ENCODE measurements at places on chromosomes 3 and 15.

DNA sequence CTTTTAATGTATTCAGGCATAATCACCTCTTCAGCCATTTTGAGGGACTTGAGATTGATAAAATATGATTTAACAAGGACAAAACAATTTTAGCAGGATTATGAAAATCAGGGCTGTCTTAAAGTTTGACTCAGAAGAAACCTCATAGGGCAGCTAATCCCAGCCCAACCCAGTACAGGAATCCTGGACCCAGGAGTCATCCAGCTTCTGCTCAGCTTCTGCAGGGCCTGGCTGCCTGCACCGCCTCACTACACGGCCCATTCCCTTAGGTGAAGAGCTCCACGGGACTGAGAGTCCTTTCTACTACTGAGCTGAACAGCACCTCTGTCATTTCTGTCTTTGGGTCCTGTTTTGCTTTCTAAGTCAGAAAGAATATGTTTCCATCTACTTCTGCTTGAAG, 37.5 kb downstream of the ARHGAP31 start:
- DNase-seq = no peak

DNA sequence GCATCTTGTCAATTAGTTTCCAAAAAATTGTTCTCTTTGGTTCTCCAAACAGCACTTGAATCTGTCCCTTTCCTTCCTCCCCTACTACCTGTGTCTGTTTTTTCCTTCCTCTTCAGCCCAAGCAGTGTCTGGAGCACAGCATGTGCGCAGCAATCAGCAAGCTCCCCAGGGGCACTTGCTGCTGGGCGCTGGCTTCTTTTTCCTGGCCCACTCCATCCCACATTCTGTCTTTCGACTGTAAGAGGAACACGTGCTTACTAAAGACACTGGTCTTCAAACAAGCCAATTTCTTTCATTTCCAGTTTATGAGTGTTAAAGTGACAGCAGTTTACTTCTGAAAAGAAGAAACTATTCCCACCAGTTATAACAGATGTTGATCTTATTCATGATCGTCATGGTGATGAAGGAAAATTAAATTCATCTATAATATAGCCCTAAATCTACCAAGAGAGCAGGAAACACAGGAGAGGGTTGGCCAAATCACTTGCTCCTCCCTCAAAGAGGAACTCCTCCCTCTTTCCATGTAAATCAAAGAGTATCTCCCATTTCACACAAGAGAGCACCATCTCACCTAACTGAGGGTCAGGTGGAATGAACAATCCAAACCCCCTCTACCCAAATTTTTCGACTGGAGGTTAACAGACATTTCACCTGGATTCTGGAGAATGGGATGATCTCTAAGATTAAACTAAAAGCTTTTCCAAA, 115.4 kb downstream of the IGF2BP2 start:
- no peak for DNase-seq

DNA sequence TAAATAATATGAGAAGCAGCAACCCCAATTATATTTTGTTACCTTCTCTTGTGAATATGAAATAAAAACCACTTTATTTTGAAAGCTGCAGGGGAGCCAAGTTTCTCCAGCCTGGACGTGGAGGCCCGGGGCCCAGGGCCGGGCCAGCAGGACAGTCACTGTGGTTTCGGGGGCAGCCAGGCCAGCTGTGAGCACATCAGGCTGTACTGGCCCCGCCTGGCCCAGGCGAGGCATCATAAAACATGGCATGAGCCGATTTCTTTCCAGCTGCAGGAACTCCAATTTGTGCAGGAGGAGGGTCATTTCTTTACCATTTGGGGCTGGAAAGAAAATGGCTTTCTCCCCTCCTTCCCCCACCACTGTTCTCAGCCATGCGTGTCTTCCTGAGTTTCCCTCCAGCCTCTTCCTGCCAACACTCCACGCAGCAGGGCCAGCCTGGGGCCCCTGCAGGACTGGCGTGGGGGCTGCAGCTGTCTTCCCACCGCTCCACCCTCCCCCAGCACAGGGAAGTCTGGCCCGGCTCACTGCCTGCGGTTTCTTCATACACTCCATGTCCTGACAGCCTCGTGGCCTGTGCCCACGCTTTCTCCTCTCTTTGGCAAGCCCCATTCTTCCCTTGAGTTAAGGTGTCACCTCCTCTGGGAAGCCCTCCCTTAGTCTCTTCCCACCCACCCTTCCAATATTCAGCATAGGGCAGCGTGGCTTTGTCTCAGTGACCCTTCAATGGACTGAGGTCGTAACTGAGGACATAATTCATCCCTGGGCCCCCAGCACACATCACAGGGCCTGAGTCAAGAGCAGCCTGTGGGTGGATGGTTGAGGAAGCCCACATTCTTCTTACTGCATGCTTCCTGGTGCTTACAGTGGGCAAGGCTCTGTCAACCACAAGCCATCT, 135.8 kb downstream of the CHSY1 start:
- DNase-seq = no peak

DNA sequence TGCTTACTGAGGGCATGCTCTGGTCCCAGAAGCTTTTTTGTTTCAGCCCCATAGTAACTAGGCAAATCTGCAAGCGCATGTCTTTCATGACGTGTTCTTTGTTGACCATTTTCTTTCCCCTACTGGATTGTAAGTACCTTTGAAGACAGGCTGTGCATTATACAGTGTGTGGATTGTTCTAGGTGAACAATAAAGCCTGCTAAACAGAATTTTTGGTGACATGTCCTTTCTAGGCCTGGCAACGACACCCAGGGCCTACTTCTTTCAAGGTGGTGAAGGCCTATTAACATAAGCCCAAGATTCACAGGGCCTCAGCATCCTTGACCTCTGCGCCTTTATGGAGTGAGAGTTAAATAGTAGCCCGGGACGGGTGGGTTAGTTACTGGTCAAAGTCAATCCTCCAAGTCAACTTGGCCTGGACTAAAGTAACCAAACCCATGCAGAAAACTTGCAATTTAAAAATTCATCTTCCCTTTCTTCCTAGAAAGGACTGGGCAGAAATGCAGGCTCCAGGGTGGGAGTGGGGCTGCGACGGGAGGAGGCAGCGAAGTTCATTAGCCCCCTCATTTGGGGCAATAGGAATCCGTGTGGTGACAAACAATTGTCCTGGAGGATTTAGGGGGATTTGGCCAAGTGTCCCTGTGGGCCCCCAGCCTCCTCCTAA, 37.6 kb upstream of the TRIM71 start:
- no peak for DNase-seq

- DNase-seq = no peak
These were observed 25.0 kb downstream of the TCAIM start for GRCh38 chr3:44363591-44363990.

DNA sequence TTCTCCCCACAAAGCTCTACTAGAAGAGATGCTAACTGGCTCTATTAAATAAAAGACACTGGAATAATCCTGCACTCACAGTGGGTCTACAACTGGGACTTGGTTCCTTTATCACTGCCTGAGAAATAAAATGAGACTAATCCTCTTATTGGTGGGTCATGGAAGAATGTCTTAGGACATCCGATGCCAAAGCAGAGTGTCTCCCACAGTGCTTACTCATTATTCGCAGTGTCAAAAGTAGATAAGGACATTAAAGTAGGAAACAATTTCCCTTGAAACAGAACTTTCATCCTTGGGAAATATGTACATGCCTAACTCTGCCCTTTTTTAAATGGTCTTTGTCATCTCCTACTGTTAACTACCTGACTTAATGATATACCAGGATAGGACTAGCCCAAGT, 71.5 kb downstream of the GSK3B start:
- DNase-seq = no peak

DNA sequence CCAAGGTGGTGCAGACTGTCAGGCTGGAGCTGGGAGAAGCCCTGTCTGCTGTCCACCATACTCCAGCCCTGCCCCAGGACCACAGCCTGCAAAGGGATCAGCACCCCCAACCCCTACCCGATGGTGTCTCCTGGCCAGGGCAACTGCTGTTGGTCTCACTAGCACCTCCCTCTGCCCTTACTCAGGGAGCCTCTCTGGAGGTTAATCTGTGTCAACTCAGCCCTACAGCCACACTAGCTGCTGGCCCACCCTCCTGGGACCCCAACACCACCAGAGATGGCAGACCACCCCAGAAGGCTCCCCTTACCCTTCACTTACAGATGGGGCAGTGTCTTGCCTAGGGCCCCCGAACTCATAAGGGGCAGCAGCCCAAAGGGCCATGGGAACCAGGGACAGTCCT, 65.2 kb downstream of the TLE3 start:
- no peak for DNase-seq

GRCh38 chr3:22471557-22471956, 720.5 kb upstream of the ZNF385D start:
- DNase-seq = no peak

DNA sequence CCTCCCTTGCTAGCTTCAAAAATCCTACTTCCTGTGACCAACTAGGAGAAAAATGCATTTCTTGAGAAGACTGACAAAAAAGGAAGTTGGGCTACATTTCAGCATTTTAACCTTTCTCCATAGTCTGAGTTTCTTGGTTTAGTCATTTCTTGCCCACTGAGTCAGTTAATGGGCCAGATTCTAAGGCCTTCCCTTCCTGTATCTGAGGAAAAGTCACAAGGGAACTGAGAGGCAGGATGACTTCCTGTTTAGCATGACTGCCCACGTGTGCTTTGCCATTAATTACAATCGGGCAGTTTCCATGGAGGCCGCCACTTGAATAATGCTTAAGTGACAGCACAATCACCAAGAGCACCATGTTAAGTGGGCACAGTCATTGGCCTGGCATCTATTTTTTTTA, 794.4 kb upstream of the LMCD1 start:
- DNase-seq = no peak

GRCh38 chr3:138769616-138770015, 65.1 kb downstream of the PIK3CB start:
- no peak for DNase-seq

- no peak for DNase-seq
These were observed 181.6 kb upstream of the MBNL1 start for GRCh38 chr3:152087153-152087552.

GRCh38 chr3:181629029-181629428, 82.7 kb upstream of the SOX2 start:
- DNase-seq = no peak

GRCh38 chr3:148796799-148797198, 30.8 kb upstream of the CPB1 start:
- DNase-seq = no peak

Data from CD8-positive, alpha-beta memory T cell (primary cell).